ENCODE measurements at places on chromosomes 5 and 9. TPM values are rescaled to one million over a fixed set of nuclear protein-coding genes. Genes with fewer than 3 reads are reported as not detected.

GRCh38 chr5:146273109-146273508, 65.5 kb upstream of the POU4F3 start:
- no peak for DNase-seq

Gene TUSC1
- total RNA-seq, result not detected

GRCh38 chr5:138716456-138716924, 36.7 kb upstream of the CTNNA1 start:
- DNase-seq, result peak; percentile 28

- no peak for DNase-seq
Measured at GRCh38 chr9:23683611-23684061, 142.4 kb downstream of the ELAVL2 start.

Gene IL3
- not detected for total RNA-seq

GRCh38 chr9:72588336-72588735, 66.9 kb downstream of the TMC1 start:
- DNase-seq, result no peak

DNA sequence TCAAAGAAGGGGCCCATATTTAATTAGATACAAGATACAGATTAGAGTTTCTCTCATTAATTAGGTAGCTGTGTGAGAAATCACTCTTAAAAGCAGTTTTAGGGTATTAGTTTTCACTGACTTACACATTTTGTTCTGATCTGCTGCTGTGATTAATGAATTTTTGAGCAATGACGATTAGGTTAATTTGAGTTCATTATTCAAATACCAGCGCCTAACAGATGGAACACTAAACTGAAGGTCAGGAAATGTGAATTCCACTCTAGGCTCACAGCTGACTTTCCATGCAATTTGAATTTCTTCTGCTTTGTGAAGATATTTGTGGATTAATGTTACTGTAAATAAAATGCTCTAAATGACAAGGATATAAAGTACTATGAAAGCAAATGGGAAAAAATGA, 380.6 kb downstream of the ADGRV1 start:
- no peak for DNase-seq

- no peak for DNase-seq
Measured at GRCh38 chr9:84375954-84376353, 35.4 kb upstream of the SLC28A3 start.

Gene SAXO1
- not detected for total RNA-seq

- DNase-seq, result peak; percentile 10
Measured at GRCh38 chr9:79682076-79682736, 110.4 kb downstream of the TLE4 start.

Gene PRXL2C
- 19.1 TPM for total RNA-seq

DNA sequence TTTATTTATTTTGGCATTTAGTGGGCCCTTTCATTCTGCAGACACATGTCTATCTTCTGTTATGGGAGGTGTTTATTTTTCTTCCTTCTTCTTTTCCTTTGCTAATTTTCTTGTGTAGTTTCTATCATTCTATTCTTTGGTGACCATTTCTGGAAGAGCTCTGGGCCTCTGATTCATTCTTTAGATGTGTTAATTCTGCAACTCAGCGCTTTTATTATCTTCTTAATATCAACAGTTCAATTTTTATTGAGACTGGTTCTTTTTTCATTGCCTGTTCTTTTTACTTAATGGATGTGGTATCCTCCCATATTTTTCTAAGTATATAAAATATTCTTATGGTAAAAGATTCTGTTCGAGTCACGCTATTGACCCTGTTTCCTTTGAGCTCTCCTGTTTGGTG, 112.0 kb downstream of the HSPA4 start:
- DNase-seq, result no peak

Gene SPINK7
- not detected for total RNA-seq

Data from Daoy (cell line).